Left renal cortex interstitium (tissue), 4 donors: ENCODE measurements at places on chromosomes 7 and 10. TPM values are rescaled to one million over a fixed set of nuclear protein-coding genes. Genes with fewer than 3 reads are reported as not detected.

- DNase-seq, result no peak
Observed at GRCh38 chr7:29401769-29402168, 161.9 kb upstream of the PRR15 start.

DNA sequence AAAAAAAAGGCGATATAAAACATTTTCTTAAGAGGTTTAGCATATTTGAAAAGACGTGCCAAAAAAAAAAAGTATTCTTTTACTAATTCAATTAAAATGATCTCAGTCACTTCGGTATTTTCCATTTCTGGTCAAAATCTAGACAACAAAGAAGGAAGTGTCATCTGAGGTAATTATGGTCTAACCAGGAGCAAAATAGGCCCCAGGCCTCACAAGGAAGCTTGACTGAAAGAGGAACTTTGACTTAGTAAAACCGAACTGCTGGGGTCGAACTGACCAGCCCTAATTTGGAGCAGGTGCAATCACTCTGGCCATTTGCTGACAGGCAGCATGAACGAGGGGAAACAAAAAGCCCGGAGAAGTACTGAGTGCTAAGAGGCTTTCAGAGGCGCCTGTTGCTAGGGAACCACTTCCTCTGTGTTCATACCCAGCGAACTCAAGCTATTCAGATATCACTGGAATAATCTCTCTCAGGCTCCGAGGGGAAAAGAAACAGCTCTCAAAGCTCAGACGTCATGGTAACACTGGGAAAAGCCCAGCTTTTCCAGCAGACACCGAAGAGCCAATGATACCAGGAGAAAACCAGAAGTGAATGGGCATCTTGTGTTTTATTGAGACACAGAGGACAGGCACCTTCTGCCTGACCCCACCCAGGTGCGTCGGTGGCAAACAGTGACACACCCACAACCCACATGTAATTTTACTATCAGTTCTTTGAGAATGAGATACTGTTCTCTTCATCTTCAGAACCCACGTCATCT, 126.5 kb downstream of the FAM107B start:
- DNase-seq, result no peak

DNA sequence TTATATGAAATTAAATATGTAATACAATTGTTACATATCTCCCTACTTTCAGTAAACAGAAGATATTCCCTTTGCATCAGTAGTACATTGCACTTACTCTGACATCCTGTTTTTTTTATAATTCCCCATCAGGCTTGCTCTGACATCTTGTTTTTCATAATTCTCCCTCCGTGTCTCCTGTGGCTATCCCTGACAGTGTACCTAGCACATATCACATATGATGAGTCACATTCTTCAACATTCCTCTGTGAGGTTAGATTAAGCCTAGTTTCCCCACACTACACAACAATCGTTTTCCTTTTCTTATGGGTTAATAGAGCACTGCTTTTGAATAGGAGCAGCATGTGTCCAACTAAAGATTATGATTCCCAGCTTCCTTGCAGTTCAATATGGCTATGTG, 250.6 kb upstream of the NPVF start:
- DNase-seq, result no peak

ABHD11 gene
- 23.7 TPM for polyA plus RNA-seq

DNA sequence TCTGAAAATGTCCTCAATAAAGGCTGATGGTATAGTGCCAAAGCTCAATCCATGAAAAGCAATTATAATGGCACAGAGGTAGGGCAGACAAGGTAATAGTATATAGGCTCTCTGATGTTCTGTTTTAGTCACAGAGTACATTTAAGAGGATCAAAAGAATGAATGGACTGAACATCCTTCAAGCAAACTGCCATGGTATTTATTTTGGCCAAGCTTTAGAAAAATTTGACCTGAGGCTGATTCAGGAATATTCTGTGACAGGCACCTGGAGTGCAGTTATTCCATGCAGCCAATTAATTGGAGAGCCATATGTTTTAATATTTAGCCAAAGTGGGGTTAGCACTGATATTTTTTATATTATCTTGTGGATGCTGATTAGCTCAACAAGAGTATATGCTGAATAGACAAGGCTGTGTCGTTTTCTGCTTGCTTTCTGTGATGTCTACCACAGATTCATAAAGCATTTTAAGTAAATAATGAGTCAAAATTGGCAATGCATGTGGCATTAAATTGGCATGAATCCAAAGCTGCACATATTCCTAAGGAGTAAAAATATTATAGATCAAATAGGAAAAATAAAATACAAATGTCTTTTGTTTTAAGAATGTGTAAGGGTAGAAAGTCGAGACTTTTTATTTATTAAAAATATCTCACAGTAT, 177.4 kb downstream of the PCLO start:
- DNase-seq, result no peak

DNA sequence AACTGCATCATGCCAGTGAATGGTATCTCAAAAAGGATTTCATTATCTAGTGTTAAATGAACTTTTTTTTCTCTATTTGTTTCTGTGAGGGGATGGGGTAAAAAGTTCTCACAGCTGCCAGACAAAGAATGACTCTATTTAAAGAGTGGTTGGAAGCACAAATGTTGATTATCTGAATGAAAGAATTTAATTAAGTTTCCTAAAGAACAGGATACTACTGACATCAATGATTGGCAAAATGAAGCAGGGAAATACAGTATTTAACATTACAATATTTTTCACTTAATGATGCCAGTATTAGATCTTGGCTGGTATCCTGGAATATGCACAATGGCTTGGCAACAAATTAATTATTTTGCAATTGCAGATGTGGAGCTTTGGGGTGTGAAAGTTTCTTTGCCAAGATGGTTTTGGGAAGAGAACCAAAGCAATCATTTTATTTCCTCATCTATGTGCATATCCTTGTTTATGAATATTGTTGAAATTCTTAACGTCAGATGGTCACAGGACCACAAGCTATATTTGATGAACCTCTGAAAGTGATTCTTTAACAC, 336.8 kb downstream of the ARL4A start:
- DNase-seq, result no peak

TMEM213 gene
- polyA plus RNA-seq, result 49.2 TPM

LSM8 gene
- polyA plus RNA-seq, result 65.4 TPM

SFRP4 gene
- 2.3 TPM for polyA plus RNA-seq

DNA sequence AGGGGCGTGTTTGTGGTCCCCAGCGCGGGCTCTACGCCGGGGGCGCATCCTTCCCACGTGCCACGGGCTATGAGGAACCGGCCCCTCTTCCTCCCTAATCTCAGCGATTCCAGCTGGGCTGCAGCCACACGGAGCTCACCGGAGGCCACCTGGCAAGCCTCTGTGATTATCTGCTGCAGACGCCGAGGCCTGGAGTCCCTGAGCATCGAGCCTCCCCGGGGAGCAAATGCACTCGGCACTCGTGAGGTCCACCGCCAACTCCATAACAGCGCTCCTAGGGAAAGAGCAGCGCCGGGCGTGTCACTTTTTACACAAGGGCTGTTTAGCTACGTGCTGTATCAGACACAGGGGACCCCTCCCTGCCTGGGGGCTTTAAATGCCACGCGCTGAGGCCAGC, 101.2 kb downstream of the DYNC2I1 start:
- DNase-seq, result no peak

- no peak for DNase-seq
Observed at GRCh38 chr7:20466543-20467021, 135.9 kb downstream of the ITGB8 start.

GRCh38 chr10:79379512-79380124, 32.3 kb downstream of the PPIF start:
- no peak for DNase-seq

- no peak for DNase-seq
Observed at GRCh38 chr7:20350996-20351692, 20.4 kb downstream of the ITGB8 start.

INTS15 gene
- polyA plus RNA-seq, result 41.7 TPM

DNA sequence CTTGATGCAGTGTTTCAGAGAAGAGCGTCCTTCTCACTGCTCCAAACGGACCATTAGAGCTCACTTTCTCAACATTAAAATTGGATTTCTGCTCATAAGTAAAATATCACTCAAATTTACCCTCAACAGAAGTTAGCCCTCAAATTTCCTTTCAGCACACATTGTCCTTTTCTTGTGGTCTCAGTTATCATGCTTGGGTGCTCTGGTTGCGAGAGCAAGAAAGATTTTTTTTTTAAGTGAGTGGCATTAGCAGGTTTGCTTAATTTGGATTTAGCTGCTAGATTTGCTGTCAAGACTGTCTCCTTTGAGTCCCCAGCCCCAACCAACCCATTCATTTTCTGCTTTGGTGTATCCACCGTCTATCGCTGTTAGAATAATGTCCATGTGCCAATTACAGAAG, 2.6 kb upstream of the CH25H start:
- DNase-seq, result no peak

OR2A12 gene
- polyA plus RNA-seq, result not detected

GRCh38 chr7:71970725-71971124, 441.4 kb downstream of the CALN1 start:
- DNase-seq, result no peak

TMEM273 gene
- 2.7 TPM for polyA plus RNA-seq

IL6 gene
- not detected for polyA plus RNA-seq

GRCh38 chr10:114821915-114822443, 399 bp downstream of the FHIP2A start:
- peak; percentile 50 for DNase-seq

DNA sequence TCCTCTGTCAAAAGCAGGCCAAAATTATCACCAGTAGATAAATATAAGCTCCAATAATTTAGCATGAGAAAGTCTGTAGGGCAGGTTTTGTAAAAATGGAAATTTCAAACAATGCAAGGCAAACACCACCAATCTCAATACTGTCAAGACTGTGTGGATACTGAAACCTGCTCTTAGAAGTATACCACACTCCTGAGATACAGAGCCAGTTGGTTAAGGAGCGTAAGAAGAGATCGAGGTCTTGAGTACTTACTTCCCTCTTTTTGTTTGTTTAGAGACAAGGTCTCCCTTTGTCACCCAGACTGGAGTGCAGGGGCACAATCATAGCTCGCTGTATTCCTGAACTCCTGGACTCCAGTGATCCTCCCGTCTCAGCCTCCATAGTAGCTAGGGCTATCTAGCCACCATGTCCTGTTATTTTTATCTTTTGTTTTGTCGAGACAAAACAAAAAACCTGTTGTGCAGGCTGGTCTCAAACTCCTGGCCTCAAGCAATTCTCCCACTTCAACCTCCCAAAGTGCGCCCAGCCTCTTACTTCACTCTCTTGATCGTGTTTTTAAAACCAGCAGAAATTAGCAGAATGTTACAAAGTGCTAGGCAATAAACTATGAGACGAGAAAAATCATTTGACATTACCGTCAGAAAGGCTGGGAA, 205.7 kb downstream of the PARD3 start:
- no peak for DNase-seq

- no peak for DNase-seq
Observed at GRCh38 chr10:49151025-49151445, 17.2 kb upstream of the FAM170B start.

DNA sequence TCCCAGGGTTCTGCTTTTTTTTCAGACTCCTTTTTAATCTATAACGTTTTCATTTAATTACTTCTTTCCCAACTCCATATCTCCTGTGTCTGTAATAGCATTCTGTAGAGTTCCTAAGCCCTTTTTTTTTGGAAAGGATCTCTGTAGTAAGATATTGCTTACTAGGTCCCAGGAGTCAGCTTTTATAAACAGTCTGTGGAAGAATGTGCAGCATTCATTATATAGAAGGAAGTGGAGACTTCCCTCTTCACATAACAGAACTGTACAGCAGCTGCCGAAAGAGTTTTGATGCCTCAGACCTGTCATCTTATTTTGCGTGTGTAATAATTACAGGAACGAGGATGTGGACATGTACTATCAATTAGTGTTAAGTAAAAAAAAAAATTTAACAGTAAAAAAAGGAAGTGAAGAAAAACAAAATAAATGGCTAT, 7.4 kb upstream of the STEAP4 start:
- DNase-seq, result no peak

DNA sequence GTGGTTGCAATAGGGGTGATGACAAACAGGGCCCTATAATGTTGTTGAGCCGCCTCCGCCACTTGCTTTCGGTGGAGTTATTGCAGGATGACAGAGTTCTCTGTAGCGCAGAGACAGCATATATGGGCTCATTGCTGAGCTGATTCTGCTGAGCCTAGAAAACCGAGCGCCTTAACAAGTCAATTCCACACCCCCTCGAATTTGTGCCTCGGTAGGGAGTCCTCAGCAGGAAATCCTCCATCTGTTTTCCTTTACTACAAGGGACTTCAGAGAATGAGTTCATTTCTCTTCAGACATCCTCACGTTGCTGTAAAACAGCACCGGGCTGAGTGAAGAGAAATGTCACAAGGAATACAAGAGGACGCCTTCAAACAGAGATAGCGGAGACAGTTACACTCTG, 90.7 kb upstream of the KIAA1217 start:
- DNase-seq, result peak; percentile 62
